ENCODE measurements at places on chromosomes 11 and 22. TPM values are rescaled to one million over a fixed set of nuclear protein-coding genes. Genes with fewer than 3 reads are reported as not detected.

DNA sequence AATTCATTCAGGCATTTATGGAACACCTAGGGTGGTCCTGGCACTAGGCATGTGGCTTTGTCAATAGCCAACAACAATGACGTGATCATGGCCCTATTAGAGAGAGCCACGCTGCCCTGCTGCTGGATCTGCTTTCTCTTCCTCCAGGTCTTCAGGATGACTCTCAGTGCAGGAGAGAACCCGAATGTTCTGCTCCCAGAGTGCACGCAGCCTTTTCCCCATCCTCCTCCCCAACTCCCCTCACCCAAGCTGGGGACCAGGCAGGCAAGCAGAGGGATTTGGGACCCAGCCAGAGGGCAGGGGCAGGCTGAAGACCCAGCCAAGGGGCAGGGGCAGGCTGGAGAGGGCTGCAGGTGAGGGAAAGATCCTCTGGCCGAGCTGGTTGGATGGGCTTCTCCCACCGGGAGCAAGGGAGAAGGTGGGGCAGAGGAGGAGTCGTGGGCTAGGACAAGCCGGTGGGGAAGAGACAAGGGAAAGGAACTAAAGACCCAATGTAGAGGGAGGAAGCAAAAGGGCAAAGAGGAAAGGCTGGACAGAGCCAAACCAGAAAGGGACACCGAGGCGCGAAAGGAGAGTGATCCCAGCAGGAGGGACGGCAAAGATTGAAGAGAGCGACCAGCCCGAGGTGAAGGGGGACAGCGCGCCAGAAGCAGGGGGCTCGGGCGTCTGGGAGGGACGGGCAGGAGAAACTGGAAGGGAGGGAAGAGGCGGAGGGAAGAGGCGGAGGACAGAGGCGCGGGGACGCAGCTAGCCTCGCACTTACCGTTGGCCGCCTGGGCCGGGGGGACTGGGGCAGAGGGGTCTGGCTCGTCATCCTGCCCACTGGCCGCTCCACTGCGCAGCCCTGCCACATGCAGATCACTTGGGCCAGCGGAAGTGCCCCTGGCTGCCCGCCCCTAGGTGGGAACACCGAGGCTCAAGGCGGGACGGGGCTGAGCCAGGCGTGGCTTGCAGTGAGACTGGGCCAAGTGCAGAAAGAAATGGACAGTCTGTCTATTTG lies at the start of gene KCTD14:
Gene KCTD14 (minus strand): TSS at position 880 of the 1,000 bp plus-strand sequence. CDS start 27 bp downstream, at position 853.
- H3K27me3 ChIP-seq = no peaks in the 10 kb centered on the region
- H3K27ac ChIP-seq = no peak within 1 kb of the TSS
- no peaks in the 10 kb centered on the region for H3K36me3 ChIP-seq
- no peak within 1 kb of the TSS for H3K4me3 ChIP-seq

DNA sequence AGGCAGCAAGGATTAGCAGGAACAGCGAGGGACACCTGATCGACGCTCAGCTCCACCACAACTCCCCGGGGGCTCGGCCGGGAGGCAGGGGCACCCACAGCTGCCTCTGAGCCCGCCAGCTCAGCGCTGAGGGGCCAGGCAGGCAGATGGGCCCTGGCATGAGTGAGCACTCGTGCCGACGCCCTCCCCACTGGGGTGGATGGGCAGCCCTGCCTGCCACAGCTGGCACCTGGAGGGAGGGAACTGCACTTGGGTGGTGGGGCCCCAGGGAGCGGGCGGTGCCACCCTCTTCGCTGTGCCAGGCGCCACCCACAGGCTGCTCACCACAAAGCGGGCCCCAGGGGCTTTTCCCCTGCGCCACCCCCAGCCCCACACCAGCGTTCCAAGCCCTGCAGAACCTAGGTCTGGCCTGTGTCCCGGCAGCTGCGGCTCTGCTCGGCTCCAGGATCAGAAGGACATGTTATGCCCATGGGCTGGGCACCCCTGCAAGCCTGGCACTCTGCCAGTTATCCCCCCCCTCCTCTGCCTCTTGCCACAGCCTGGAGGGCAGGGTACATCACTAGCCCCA lies 28.8 kb downstream of the WNT7B start:
- H3K4me3 ChIP-seq = no peak overlapping the region
- DNase-seq = no peak
- no peaks in the 10 kb centered on the region for H3K36me3 ChIP-seq
- H3K27me3 ChIP-seq = no peaks in the 10 kb centered on the region

GRCh38 chr11:65744026-65744698 lies 23.6 kb upstream of the RNASEH2C start:
- no peak overlapping the region for H3K4me3 ChIP-seq
- DNase-seq = no peak
- H3K27me3 ChIP-seq = no peaks in the 10 kb centered on the region
- H3K36me3 ChIP-seq = no peaks in the 10 kb centered on the region
- no peak overlapping the region for H3K27ac ChIP-seq

DNA sequence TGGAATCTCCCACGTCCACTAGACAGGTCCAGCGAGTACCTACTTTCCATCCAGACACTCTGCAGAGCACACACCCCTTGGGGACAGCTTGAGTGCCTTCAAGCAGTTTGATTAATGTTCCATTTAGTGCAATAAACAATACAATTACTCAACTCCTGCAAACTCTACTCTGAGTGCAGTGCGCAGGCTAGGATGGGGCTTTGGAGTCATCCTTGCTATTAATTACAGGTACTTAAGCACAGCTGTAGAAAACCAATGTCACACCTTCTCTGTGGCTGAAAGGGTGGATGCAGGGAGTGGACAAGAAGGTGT lies 82.6 kb downstream of the MN1 start:
- no peaks in the 10 kb centered on the region for H3K27me3 ChIP-seq
- no peaks in the 10 kb centered on the region for H3K4me1 ChIP-seq
- H3K4me3 ChIP-seq = no peak overlapping the region
- no peak overlapping the region for H3K27ac ChIP-seq
- no peaks in the 10 kb centered on the region for H3K36me3 ChIP-seq

- no peaks in the 10 kb centered on the region for H3K27me3 ChIP-seq
- H3K4me1 ChIP-seq = peaks cover 20% of the 10 kb centered on the region
- DNase-seq = peak; percentile 30
- no peaks in the 10 kb centered on the region for H3K36me3 ChIP-seq
These were observed at the start of gene NPTXR for GRCh38 chr22:38843657-38844314. TSS of gene NPTXR (minus strand) at chr22:38844028.

The SPTBN2 gene
- 0.84 TPM for total RNA-seq

GRCh38 chr22:44404341-44405020 lies 91.7 kb upstream of the SHISAL1 start:
- H3K27ac ChIP-seq = no peak overlapping the region
- H3K4me3 ChIP-seq = no peak overlapping the region
- no peaks in the 10 kb centered on the region for H3K36me3 ChIP-seq
- no peaks in the 10 kb centered on the region for H3K27me3 ChIP-seq

The RIMBP3B gene
- total RNA-seq = 0.39 TPM

The KRTAP5-7 gene
- not detected for total RNA-seq

The PKDREJ gene
- total RNA-seq = not detected

The ANO5 gene
- not detected for total RNA-seq

The DUSP8 gene
- total RNA-seq = 2.3 TPM

The GLB1L2 gene
- total RNA-seq = 9.5 TPM

DNA sequence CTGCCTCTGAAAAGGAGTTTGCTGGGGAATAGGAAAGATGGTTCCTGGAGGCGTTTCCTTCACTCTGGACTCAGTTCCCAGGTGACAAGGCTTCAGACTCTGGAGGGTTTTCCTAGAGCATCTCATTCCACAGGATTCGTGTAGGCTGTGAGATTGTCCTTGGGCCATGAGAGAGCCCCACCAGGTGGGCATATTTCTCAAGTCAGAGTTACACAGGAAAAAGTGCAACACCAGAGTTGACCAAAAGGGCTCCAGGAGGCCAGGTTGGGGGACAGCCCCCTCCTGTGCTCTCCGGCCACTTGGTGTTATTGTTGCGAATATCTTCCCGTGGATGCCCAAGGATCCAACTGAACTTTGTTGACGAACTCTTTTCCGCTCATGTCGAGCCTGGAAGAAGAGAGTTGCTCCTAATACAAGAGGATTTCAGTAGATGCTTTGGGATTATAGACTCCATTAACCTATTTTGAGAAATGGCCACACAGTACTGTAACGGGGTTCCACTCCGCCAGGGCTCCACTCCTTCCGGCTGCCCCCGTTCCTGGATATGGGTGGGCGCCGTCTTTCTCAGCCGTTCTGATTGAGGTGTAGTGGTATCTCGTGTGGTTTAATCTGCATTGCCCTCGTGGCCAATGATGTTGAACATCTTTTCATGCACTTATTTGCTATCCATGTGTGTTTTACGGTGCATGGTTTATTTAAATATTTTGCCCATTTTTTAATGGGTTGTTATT lies 580.3 kb downstream of the BRD1 start:
- H3K4me1 ChIP-seq = no peaks in the 10 kb centered on the region
- H3K4me3 ChIP-seq = no peak overlapping the region
- no peak overlapping the region for H3K27ac ChIP-seq
- no peak for DNase-seq

The ZNF74 gene
- 12.3 TPM for total RNA-seq

The PAX6 gene
- total RNA-seq = not detected

The SLC22A12 gene
- total RNA-seq = not detected

- no peaks in the 10 kb centered on the region for H3K36me3 ChIP-seq
- no peak overlapping the region for H3K4me3 ChIP-seq
- DNase-seq = no peak
- H3K27ac ChIP-seq = no peak overlapping the region
These were observed 206.4 kb downstream of the TBC1D22A start for GRCh38 chr22:46968848-46969247.

- no peaks in the 10 kb centered on the region for H3K4me1 ChIP-seq
- H3K36me3 ChIP-seq = no peaks in the 10 kb centered on the region
- H3K27ac ChIP-seq = no peak overlapping the region
These were observed 43.4 kb downstream of the SCUBE2 start for GRCh38 chr11:9047964-9048523.

GRCh38 chr11:12564012-12564411 lies 110.2 kb upstream of the TEAD1 start:
- no peaks in the 10 kb centered on the region for H3K27me3 ChIP-seq
- no peaks in the 10 kb centered on the region for H3K36me3 ChIP-seq
- H3K4me1 ChIP-seq = no peaks in the 10 kb centered on the region
- no peak for DNase-seq
- no peak overlapping the region for H3K4me3 ChIP-seq

DNA sequence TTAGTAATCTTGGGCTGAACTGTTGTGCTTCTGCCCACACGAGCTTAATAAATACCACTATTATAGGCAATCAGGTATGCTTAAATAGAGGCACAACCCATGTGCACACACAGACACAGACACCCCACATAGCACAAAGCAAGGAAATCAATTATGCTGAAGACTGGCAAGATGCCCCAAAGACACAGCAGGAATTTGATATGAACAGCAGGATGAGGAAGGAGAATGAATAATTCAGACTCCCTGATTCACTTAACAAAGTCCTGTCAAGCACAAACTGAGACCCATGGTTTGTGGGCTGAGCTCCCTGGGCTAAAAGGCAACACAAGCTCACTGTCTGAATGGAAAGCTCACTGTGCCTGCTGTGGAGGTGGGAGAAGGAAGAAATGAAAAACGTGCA lies 42.5 kb downstream of the RBFOX2 start:
- H3K4me3 ChIP-seq = no peak overlapping the region
- DNase-seq = no peak
- no peaks in the 10 kb centered on the region for H3K27me3 ChIP-seq
- H3K27ac ChIP-seq = no peak overlapping the region
- H3K36me3 ChIP-seq = no peaks in the 10 kb centered on the region
- H3K4me1 ChIP-seq = no peaks in the 10 kb centered on the region

The BET1L gene
- 38.5 TPM for total RNA-seq

The KCNQ1OT1 gene
- 0.20 TPM for total RNA-seq

DNA sequence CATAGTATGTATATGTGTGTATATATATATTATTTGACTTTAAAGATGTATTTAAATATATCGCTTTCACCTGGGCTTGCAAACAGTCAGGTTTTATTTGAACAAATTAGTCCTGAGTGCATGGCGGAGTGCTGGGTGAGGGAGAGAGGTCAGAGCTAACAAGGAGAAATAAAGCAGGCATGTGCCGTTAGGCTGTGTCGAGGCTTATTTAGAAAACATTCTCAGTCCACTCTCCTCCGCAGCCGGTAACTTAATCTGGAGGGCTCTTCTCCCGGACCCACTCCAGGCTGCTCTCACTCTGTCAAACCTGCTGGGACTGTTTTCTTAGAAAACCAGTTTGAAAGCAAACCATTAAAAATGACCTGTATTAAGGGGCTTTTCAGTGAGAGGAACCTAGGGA lies 455.9 kb downstream of the MN1 start:
- H3K36me3 ChIP-seq = no peaks in the 10 kb centered on the region
- no peaks in the 10 kb centered on the region for H3K4me1 ChIP-seq
- no peak overlapping the region for H3K4me3 ChIP-seq
- H3K27me3 ChIP-seq = no peaks in the 10 kb centered on the region
- no peak overlapping the region for H3K27ac ChIP-seq

DNA sequence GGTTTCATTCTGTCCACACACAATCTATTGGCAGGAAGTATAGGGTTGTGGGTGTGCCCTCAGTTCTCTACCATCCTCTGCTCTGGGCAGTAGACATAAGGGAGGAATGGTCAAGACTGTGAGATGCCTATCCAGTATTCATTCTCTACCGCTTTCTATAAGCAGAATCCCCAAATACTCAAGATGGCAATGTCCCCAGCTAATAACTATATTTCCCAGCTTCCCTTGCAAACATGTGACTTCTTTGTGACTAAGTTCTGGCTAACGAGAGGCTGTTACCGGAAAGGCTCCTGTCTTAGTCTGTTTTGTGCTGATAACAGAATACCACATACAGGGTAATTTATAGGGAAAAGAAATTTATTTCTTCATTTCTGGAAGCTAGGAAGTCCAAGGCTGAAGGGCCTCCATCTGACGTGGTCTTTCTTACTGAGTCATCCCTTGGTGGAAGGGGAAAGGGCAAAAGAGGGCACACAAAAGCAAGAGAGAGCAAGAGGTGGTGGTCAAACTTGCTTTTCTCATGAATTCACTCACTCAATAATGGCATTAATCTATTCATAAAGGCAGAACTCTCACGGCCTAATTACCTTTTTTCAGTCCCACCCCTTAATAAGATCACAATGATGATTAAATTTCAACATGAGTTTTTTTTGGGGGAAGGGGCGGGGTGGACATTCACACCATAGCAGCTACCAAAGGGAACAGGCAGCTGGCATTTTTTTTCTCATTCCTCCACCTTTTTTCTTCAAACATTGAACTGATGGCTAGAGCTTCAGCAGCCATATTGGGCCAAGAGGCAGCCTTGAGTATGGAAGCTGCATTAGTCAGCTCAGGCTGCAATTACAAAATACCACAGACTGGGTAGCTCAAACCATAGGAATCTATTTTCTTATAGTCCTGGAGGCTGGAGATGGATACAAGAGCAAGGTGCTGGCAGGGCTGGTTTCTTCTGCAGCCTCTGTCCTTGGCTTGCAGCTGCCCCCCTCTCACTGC lies 109.7 kb upstream of the OR9Q1 start:
- H3K4me3 ChIP-seq = no peak overlapping the region
- no peaks in the 10 kb centered on the region for H3K36me3 ChIP-seq
- no peak overlapping the region for H3K27ac ChIP-seq
- no peaks in the 10 kb centered on the region for H3K27me3 ChIP-seq
- no peak for DNase-seq

DNA sequence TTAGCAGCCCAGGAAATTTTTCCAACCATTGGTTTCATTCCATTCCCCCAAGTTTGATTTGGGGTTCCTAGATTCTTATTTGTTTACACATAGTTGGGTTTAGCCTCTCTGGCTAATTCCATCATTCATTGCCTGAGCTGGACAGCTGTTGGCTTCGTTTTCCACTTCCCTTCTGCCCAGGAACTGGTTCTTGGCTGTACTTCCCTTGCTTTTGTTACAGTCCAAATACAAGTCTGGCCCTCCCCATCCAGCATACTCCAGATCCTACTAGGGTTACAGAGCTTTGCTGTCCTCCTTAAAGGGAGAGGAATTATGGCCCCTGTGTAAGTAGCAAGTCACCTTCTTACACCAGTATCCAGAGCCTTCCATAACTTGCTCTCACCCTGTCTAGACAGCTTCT lies 356.3 kb downstream of the FAT3 start:
- DNase-seq = no peak
- no peak overlapping the region for H3K4me3 ChIP-seq
- H3K27me3 ChIP-seq = no peaks in the 10 kb centered on the region
- no peaks in the 10 kb centered on the region for H3K4me1 ChIP-seq
- H3K27ac ChIP-seq = no peak overlapping the region
- H3K36me3 ChIP-seq = no peaks in the 10 kb centered on the region

Measured in CD8-positive, alpha-beta memory T cell (primary cell).